ENCODE measurements at places on chromosomes 1 and 21. TPM values are rescaled to one million over a fixed set of nuclear protein-coding genes. Genes with fewer than 3 reads are reported as not detected.

ERICH3 gene
- total RNA-seq: 5.7 TPM

IL22RA1 gene
- 0.06 TPM for total RNA-seq

CYP2J2 gene
- 8.6 TPM for total RNA-seq

SYT14 gene
- 25.1 TPM for total RNA-seq

TNN gene
- total RNA-seq: 16.4 TPM

All from spinal cord (tissue), 10 donors.